ENCODE measurements at places on chromosomes 11 and 22.

DNA sequence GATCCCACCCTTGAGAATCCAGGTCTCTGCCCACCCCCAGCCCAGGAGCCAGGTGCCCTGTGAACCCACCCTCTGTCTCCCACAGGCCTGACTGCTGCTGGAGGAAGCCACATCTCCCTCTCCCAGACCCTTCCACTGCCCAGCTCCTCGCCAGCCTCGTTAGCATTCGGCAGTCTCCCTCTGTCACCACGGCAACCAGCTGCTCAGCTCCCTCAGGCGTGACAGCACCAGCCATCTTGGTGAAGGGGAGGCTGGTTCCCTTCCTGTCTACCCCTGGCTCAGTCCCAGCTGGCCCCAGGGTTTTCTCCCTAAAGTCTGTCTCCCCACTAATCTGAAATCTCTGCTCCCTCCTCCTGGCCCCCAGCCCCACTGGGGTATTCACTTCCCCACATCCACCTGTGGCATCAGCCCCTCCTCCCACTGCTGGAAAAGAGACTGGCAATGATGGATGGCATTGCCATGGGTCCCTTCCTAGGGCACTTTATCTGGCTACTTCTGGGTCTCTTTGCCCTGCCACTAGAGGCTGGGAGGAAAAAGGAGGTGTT, 28.1 kb downstream of the NRXN2 start:
- DNase-seq = peak; percentile 6

GRCh38 chr11:59078435-59078834, 7.7 kb upstream of the GLYATL1B start:
- no peak for DNase-seq

DNA sequence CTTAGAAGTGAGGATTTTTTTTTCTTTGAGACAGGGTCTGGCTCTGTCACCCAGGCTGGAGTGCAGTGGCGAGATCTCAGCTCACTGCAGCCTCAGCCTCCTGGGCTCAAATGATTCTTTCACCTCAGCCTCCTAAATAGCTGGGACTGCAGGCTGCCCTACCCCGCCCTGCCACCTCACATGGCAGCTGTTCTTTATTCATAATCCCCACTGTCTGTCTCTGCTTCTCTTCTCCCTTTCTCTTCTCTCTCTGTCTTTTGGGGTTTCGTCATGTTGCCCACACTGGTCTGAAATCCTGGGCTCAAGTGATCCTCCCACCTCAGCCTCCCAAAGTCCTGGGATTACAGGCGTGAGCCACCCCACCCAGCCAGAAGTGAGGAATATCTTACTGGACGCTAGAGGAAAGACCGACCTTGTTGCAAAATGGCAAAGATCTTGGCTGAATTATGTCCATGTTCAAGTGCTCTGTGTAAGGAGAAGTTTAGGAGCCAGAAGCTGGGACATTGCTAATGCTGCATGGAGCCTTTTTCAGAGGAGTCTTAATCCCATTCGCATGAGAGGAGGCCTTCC, 21.9 kb downstream of the KRTAP5-5 start:
- DNase-seq = no peak

GRCh38 chr11:11826260-11826659, 15.5 kb upstream of the USP47 start:
- DNase-seq = no peak

GRCh38 chr11:119932828-119933562, 204.0 kb upstream of the NECTIN1 start:
- DNase-seq = no peak

DNA sequence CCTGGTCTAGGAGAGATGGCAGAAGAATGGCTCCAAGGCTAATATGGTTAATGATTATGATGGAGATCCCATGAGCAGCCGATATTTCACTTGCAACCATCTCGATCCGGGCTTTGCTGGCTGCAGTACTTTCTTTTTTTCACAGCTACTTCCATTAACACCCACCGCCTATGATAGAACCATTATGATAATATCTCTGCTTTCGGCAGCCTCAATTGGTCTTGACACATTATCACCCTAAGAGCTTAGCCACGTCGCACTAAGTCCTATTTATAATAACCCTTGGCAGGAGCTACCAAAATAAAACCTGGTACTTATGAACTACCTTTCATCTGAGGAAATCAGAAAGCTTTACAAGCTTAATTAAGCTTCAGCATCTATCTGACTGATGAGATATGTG, 7.6 kb upstream of the FJX1 start:
- no peak for DNase-seq

DNA sequence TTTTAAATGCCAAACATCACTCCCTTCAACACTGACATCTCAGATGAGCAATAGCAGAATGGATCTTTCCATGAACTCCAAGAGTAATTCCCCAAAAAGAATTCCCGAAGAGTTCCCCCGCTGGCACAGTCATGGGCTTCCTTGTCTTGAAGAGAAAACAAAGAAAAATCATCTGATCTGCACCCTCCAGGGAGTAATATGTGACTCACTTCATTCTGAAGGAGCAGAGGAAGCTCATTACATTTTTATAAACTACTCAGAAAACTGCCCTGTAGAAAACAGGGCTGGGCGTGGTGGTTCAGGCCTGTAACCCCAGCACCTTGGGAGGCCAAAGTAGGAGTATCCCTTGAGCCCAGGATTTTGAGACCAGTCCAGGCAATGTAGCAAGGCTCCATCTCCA, 35.7 kb downstream of the CELSR1 start:
- DNase-seq = no peak

DNA sequence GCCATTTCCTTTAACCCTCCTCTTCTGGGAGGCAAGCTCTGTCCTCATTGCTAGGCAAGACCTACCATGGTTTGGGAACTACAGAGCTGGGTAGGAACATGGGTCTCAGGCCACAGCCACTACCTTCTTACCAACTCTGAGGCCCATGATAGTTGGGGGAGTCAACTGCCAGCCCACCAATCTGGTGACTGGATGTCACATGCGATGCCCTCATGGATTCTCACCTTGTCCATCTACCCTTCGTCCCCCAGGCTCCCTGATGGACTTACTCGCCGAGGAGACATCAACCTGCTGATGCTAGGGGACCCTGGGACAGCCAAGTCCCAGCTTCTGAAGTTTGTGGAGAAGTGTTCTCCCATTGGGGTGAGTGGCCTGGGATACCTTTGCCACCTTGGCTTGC, 13.7 kb downstream of the MCM5 start:
- DNase-seq = no peak

DNA sequence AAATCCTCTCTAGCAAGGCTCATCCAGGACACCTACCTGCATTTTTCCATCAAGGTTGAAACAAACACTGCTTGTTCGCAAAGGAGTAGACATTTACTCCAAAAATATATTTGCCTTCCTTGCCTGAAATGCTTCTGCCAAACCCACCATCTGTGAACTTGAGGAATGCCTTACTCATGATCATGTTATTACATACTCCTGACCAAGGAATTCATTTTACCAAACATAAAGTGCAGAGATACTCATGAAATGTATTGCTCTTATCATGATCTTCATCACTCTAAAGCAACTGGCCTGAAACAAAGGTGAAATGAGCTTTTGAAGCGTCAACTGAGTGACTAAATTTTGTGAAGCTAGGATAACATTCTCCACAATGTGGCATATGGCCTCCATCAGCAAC, 243.1 kb upstream of the CCDC179 start:
- no peak for DNase-seq

GRCh38 chr11:74842967-74843366, 94.3 kb downstream of the RNF169 start:
- DNase-seq = no peak

DNA sequence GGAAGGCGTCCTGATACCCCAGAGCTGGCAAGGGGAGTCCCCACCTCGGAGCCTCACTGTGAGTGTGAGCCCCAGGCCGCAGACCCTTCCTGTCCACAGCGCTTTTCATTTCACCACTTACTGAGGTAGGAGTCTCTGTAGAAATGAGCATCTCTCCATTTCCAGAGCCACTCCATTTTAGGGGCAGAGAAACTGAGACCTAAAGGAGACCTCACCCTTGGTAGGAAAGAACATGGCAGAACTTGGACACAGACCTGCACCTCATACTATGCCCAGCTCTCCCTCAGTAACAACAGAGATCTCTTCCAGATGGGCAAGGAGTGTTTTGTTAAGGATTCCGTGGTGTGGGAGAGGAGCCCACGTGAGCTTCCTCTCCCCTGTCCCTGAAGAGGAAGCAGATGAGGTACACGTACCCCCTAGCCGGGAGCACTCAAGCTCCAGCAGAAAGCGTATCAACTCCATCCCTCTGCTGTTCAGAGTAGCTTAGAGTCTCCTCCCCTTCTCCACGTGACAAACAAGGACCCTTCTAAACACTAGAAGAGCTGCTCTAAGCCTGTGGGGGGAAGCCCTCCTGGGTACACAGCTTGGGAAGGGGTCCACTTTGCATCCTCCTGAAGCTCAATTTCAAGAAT, 532 bp upstream of the VSIG2 start:
- no peak for DNase-seq

- DNase-seq = no peak
Observed at GRCh38 chr22:41565403-41566054, 4.7 kb downstream of the CSDC2 start.

DNA sequence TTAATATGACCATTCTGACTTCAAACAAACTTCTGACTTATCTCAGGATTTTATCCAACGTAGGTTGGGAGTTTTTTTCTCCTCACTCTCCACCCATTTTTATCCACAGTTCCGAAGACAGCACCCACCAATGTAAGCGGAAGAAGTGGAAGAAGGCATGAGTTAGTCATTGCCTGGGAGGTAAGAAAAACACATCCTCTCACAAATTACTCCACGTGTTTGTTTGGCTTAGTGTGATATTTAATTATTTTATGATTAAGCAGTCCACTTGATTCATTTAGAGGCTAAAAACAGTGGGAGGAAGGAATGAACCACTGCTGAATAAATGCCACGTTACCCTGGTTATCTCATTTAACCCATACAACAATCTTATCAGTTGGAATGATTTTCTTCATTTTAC, 389.6 kb upstream of the ARHGAP42 start:
- DNase-seq = no peak

GRCh38 chr22:44286646-44287045, 26.1 kb downstream of the SHISAL1 start:
- no peak for DNase-seq

- no peak for DNase-seq
Observed at GRCh38 chr11:130874955-130875531, 41.2 kb downstream of the SNX19 start.

DNA sequence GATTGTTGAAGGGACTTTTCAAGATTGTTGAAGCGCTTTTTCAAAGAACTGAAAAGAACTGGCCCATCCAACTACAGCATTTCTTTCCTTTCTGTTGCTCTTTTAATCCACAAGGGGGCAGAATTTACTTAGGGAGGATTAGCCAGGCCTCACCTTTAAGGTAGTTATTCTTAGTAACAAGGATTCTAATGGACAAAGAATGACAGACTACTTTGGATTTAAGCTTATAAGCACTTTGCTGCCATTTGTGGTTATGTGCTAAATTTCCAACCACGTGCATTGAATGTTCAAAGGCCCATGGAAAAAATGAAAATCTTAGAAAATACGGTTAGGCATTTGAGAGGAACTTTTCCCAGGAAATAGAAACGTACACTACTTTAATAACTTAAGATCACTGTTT, 49.5 kb upstream of the HSPA8 start:
- DNase-seq = peak; percentile 16

DNA sequence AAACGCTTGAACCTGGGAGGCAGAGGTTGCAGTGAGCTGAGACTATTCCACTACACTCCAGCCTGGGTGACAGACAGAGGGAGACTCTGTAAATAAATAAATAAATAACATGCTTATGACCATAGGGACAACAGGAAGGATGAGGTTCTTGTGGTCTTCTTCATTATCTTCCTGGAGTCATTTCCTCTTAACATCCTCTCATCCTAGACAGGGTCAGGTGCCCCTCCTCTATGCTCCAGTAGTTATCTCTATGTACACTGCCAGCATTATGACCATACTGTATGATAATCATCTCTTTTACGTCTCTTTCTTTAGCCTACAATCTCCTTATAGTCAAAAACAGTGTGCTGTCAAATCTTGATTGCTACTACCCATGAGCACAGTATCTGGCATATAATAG, 17.7 kb downstream of the RAB30 start:
- DNase-seq = no peak

- DNase-seq = no peak
Observed at GRCh38 chr22:35708453-35708852, 9.2 kb upstream of the APOL5 start.

Data from NCI-H2107 (cell line).